ENCODE measurements at places on chromosomes 4 and X.

DNA sequence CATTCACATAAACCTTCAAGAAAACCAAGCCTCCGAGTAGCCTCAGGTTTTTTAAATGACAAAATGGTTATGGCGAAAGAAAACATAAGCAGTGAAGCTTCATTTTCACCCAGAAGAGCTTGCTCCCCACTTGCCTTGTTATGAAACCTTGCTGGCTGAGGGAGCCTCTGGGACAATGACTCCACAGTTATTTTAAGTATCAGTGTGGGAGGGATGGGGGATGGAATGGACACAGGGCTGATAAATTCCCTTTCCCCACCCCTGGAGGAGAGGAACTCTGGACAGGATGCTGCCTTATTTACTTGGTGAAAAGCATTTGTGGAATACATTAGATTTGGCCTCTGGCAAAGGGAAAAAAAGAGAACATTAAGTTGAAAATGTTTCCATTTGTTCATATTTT lies 220.7 kb upstream of the CNKSR2 start:
- peak; percentile 55 for DNase-seq

GRCh38 chr4:8599657-8600056 lies 7.1 kb downstream of the CPZ start:
- DNase-seq, result peak; percentile 77

GRCh38 chrX:15514279-15514678 lies 13.7 kb downstream of the BMX start:
- no peak for DNase-seq

DNA sequence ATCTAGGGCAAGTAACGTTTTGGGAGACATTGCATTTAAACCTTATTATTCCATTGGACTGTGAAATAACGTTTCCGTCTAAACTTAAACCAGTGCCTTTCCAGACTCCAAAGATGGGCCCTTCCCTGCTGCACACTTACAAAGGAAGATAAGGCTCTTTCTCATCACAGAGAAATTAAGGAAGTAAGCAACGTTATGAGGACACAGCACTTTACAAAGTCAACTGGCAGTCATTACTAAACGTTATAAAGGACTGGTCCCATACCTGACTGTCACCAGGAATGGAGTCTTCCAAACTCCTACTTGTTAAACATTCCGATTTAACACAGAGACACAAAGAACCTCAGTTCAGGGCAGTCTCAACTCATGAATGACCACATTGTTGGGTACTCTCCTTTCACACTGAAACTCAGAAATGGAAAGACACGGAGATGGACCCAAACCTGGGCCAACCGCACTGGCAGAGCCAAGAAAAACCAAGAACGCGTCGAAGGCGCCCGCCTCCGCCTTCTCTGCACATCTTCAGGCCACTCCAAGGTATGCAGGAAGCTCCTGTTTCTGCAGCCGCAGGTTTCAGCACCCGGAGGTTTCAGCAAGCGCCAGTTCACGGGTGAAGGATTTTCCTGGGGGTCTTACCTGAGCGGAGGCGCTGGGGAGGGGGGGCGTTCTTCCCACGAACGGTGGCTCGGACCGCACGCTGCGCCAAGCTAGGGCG lies 670 bp downstream of the PAPSS1 start:
- DNase-seq, result peak; percentile 33

DNA sequence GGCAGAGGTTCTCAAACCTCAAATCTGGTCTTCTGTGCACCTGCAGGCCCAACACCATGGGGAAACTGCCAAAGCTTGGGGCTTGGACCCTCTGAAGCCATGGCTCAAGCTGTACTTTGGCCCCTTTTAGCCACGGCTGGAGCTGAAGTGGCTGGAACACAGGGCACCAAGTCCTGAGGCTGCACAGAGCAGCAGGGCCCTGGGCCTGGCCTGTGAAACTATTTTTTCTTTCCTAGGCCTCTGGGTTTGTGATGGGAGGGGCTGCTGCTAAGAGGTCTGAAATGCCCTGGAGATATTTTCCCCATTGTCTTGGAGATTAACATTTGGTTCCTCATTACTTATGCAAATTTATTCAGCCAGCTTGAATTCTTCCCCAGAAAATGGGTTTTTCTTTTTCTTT lies 18.3 kb upstream of the PI4K2B start:
- no peak for DNase-seq

- DNase-seq, result peak; percentile 48
Observed at GRCh38 chr4:16289897-16290554, 63.8 kb upstream of the TAPT1 start.

Measured in fibroblast of mammary gland (primary cell).